OCI-LY7 (cell line): ENCODE measurements at places on chromosomes 3 and 15.

- no peak for DNase-seq
Measured at GRCh38 chr3:78611278-78611677, 1156.5 kb downstream of the ROBO1 start.

DNA sequence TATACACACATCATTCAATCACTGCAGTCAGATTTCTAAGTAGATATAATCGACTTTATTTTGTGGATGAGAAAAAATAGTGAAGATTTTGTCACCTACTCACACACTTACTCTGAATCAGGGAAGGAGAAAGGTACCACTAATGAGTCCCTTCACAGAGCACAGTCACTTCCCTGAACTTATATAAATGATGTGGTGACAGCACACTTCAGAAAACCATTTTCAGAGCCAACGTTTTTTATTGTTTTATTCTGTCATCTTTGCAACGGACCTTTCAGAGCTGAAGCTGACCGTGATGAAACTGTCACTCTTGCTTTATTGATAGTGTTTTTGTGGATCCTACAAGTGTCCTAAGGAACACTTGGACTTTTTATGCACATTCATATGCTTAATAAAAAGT is 956.6 kb downstream of the SQOR start:
- no peak for DNase-seq

DNA sequence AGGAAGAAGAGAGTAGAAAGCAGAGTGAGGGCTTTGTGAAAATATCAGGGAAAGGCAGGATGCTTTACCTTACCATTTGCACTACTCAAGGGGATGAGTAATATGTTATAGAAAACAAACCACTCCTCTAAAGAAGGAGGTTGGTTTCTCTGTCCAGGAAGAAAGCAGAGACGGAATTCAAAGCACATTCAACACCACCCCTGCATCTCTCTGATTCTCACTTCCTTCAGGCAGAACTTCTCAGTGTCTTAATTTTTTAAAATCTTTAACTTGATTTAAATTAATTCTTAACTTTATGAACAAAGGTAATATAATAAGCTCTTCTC is 82.4 kb downstream of the NR2F2 start:
- no peak for DNase-seq

DNA sequence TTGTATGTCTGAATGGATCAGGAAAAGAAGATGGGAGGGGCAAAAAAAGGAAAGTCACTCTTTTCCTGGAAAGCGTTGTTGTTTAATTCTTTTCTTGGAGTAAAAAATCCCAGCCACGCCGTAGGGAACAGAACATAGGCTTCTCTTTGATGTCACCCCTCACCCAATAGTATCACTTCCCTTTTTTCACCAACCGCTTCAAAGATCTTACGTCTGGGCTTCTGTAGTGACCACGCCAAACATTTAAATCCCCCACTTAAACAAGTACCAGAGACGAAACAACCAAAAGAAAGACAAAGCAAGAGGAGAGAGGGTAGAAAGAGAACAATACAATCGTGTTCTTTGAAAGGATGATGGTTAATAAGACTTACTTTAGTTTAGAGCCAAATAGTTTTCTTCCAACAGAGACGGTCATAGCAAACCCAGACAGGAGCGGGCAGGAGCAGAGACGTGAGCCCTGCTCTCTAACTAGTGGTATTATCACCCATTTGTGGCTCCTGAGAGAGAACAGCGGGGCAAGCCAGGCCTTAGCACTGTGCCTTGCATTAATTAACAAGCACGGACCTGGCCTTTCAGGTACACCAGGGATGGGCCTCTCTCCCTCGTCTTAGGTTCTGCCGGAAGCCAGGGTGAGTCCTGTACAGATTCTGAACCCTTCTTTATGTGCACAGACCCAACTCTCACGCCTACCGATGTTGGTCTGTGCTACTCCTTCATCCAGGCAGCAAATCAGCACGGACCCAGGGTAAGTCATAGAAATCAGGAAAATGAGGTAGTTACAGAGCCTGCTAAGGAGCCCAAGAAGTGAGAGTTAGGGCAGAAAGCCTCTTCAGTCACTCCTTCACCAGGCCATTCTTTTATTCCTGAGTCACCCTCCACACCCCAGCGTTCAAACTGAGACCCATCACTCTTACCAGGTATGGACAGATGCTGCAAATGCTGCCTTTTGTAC is 28.2 kb upstream of the BCL6 start:
- peak; percentile 85 for DNase-seq

- no peak for DNase-seq
Measured at GRCh38 chr3:192892981-192893700, 24.5 kb downstream of the MB21D2 start.

- DNase-seq: no peak
Measured at GRCh38 chr3:145357453-145357852, 803.5 kb downstream of the PLOD2 start.

- DNase-seq: no peak
Measured at GRCh38 chr3:126291537-126291936, 65.7 kb downstream of the KLF15 start.

DNA sequence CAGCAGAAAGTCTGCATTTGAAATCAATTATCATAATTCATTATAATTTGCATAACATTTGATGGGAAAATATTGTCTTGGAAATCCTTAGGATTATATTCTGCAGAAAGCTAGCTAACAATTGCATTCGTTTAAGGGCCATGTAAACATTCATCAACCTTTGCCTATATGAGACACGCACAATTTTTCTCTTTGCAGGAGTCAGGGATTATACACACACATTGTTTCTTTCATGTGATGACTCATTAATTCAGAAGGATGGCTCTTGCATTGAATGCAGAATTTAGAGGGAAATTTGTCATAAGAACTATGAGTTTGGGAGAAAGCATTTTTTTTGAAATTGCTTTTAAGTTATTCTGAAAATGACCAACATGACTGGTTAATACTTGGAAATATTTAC is 844.7 kb downstream of the DIPK2A start:
- DNase-seq: no peak

GRCh38 chr3:184248454-184249411 is at the start of gene ALG3:
TSS of gene ALG3 (minus strand) at chr3:184248962. CDS start at chr3:184248940, 22 bp downstream.
- peak; percentile 92 for DNase-seq

GRCh38 chr3:153291059-153291685 is 129.1 kb downstream of the RAP2B start:
- DNase-seq: peak; percentile 58

DNA sequence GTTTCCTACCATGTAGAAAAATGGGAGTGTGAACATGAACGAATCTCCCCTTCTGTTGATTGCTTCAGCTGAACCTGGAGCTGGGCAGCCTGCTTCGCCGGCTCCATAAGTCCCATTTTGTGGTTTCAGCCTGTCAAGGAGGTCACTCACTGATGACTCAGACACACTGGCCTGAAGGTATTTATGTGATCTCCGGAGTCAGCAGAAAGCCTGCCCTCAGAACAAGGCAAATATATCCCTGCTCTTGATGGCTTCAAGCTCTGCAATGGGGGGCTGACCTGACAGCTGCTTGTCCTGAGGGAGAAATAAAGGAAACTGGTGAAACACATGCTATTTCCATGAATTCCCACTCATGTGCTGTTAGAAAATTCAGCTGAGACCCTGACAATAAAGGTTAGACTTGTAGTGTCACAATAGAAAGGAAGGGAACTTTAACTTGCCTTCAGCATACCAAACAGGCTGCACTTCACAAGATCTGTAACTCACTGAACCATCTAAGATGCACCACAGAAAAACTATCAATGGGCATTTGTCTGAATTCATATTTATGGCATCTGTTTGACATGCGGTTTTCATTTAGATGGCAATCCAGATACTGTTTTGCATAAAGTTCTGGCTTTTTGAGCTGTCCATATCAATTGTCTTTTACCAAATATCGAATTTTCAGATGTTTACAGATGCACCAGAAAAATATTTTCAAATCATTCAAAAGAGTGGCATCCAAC is 282.0 kb upstream of the VEPH1 start:
- no peak for DNase-seq

GRCh38 chr15:89777782-89778380 is 1.7 kb downstream of the MESP2 start:
- DNase-seq: no peak

DNA sequence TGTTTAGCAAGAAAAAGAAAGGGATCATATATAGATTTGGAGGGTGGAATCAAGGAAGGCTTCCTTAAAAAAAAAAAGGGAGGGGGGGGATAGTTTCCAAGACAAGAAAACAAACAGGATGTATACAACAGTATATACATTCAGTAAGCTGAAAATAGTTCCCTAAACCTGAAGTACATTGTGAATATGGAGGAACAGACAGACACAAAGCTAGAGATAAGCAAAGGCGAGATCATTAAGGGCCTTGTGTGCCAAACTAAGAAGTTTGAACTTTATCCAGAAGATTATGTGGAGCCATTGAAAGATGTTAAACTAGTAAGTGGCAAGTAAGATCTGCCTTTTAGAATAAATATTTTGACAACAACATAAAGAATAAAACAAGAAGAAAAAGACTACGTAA is 93.3 kb upstream of the IMPG2 start:
- no peak for DNase-seq

- DNase-seq: no peak
Measured at GRCh38 chr3:19016851-19017250, 131.5 kb upstream of the KCNH8 start.

DNA sequence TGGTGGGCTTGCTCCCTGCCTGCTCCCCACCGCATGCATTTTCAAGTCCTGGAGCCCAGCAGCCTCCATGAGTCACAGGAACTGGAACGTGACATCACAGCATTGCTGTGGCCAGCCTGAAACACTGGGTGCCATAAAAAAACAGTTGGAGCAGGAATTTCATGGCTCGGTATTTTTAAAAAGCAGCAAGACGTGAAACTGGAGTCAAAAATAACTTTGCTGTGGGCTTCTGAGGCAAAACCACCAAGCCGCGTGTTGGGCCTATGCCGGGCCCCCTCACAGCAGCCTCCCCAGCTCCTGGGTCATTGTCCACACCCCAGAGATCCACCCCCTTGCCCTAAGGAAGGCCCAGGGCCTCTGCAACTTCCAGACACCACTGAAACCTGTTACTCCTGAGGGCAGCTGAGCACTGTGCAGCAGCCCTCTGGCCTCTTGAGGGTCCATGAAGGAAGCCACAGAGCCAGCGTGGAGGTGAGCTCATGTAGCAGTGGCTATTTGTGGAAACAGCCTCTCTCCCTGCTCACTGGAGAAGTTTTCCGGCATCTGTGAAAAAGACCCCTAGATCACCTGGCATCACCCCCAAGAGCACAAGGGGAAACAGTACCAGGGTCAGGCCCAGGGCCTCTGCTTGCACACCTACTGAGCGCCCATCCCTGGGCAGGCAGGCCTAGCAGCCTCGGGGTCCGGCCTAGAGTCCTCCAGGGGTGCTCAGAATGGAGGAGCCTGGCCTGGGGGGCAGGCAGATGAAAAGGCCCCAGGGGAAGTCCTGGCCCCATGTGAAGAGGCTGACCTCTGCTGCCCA is 34.0 kb upstream of the DUSP7 start:
- no peak for DNase-seq

GRCh38 chr15:95644100-95644875 is 686.2 kb upstream of the NR2F2 start:
- DNase-seq: no peak

DNA sequence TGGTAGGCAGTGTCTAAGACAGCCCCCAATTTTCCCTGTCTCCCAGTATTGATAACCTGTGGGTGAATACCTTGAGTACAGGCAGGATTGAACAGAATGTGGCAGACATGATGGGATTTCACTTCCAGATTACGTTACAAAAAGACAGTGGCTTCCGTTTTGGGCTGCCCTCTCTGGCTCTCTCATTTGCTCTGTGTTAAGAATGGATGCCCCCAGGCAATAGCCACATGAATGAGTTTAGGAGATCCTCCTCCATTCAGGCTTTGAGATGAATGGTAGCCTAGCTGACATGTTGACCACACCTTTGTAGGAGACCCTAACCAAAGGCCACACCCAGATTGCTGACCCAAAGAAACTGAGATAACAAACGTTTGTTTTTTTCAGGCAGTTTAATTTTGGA is 34.3 kb downstream of the UBXN7 start:
- no peak for DNase-seq

GRCh38 chr3:58884453-58884852 is 165.4 kb downstream of the CFAP20DC start:
- DNase-seq: no peak

DNA sequence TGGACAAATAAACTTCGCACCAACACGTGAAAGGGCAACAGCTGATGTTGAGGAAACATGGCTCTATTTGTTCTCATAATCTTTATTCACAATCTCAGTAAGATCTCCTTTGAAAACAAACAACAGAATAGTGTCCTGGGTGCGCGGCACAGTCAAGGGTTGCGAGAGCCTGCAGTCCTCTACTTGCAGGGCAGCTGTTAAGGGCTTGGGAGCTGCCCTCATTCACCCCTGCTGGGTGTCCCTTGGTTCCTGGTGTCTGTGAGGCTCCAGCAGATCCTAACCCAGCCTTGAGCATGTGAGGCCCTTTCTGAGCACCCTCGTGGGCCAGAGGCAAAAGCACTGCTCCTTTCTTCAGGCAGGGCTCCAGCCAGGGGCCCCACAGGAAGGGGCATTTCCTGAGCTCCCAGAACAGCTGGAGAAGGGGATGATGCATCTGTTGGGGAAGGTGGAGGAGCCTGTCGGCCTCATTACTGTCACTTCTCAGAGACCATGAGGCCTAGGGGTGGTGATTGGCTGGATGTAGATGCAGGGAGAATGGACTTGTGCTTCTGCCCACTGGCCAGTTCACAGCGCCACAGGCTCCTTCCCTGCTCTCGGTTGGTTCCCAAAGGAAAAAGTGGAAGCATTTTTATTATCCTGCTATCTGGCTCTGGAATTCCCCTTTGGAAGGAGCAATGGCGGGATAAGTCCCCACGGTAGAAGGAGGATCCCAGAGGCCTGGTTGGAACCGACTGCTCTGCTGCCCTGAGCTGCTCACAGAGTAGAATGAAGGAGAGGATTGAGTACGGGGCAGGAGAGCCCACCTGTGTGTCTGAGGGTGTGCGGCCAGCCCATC is 51.9 kb upstream of the KLF13 start:
- DNase-seq: no peak

DNA sequence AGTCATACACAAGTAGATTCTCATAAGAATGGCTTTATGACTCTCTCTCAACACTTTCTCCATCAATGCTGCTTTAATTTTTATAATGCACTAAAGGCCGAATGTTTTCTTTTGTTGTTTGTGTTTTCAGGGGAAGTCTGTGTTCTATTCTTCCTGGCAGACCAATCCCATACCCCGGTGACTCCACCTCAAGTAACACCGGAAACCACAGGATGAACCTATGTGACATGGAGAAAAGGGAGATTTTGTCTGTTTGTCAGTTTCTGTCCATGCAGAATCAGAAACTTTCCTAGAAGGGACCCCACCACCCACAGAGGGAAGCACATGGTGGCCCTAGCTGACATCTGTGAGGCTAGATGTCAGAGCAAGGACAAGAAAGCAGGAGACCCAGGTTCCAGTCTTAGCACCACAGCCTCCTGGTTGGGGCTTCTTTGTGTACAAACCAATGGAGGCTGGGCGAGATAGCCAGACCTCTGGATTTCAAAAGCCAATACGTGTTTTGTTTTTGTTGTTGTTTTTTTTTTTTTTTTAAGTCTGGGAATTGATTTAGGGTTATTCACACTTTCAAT is 109.0 kb downstream of the OSBPL10 start:
- no peak for DNase-seq

- DNase-seq: no peak
Measured at GRCh38 chr3:192570821-192571791, 156.2 kb downstream of the FGF12 start.
